ENCODE measurements at places on chromosomes 5 and 9. TPM values are rescaled to one million over a fixed set of nuclear protein-coding genes. Genes with fewer than 3 reads are reported as not detected.

FPGS gene
- total RNA-seq: 64.2 TPM

TSSK1B gene
- not detected for total RNA-seq

GPR107 gene
- 167 TPM for total RNA-seq

C9orf50 gene
- not detected for total RNA-seq

PCDHGA9 gene
- 3.6 TPM for total RNA-seq

FAM169A gene
- 4.0 TPM for total RNA-seq

BNIP1 gene
- 13.9 TPM for total RNA-seq

TXNDC8 gene
- not detected for total RNA-seq

GRM6 gene
- not detected for total RNA-seq

SOX30 gene
- 0.09 TPM for total RNA-seq

DNA sequence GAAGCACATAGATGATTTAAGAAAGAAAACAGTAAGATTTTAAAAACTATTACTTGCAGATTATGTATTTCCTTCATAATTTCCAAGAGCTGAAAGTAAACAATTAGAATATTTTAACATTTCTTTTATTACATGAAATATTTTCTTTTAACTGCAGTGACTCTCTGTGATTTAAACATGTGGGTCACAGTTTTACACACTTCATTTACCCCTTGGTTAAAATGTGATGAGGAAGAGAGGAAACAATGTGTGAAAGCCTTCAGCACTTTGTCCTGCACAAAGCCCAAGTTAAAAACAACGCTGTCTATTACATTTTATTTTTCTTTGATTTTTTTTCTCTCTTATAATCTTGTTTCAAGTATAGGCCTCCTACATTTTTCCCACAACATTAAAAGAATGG, 801.3 kb downstream of the CDH12 start:
- no peak for DNase-seq

- DNase-seq: no peak
These were observed 55.9 kb upstream of the TEX48 start for GRCh38 chr9:114737847-114738246.

GRCh38 chr5:150448952-150449516, 505 bp downstream of the RPS14 start:
- DNase-seq: peak; percentile 50

DNA sequence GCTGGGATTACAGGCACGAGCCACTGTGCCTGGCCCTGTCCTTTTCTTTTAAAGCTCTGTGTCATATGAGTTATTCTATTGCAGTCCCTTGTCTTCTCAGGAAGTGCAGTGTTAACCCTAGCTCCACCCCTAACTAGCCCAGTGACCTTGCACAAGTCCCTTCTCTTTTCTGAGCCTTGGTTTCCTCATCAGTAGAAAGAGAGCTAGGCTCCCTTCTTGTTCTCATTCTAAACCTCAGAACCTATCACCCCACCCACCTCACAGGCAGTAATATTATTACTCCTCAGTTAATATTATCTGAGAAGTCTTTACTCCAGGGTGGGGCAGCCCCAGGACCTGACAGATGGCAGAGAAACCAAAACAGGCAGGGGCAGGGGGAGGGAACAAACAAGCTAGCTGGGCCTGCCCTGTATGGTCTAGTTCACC, 7.2 kb downstream of the CYFIP2 start:
- no peak for DNase-seq

- no peak for DNase-seq
These were observed 2.9 kb upstream of the RBM22 start for GRCh38 chr5:150703762-150704161.

DNA sequence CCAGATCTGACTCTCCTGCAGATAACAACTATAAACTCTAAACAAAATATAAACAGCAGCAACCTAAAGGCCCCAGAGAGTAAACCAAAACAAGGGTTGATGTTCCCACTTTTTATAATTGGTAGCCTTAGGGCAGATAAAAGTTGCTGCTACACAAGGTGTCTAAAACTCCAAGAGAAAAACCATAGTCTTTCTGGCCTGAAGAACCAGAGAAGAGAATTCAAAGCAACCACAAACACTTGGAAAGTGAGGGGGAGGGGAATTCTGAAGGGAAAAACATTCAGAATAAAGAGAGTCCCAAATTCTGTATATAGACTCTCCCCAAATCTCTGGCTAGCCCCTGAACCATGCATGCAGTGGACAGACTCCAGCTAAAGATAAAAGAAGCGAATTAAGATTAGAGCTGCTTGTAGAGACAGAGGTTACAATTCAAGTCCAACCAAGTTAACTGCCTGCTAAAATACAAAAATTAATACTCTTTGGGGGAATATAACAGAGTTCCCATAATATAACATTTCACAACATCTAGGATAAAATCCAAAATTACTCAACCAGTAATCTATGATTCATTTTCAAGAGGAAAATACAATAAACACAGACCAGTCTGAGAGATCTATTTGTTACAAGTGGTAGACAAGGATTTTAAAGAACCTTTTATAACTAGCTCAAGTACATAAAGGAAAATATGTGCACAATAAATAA, 37.5 kb upstream of the RGMB start:
- DNase-seq: no peak

DNA sequence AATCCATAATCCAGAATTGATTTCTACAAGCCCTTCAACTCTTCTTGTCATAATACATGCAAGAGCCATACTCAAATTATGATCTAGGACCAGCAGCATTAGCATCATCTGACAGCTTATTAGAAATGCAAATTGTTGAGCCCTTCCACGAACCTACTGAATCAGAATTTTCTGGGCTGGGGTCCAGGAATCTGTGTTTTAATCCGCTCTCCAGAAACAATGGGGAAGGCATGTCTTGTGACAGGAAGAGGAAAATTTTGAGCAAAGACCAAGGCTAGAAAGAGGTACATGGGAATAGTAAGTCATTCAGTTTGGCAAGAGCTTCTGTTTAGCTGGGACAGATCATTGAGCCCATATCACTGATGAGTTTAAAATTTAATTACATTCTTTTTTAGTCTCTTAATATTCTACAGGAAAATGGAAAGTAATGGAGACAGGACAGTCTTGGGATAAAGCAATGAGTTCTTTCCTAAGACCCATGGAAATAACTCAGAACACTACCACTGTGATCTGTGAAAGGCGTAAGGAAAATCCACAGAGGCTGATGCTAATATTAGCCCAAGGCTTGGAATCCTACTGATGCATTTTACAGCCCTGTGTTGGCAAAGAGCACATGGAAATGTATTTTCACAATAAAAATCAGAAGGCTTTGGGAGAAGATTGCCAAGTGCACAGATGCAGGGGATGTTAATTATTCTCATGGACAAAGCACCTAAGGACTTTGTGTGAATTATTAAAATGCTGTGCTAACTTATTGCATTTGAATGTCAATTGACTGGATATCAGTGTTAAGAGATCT, 73.7 kb upstream of the STK32A start:
- DNase-seq: no peak

DNA sequence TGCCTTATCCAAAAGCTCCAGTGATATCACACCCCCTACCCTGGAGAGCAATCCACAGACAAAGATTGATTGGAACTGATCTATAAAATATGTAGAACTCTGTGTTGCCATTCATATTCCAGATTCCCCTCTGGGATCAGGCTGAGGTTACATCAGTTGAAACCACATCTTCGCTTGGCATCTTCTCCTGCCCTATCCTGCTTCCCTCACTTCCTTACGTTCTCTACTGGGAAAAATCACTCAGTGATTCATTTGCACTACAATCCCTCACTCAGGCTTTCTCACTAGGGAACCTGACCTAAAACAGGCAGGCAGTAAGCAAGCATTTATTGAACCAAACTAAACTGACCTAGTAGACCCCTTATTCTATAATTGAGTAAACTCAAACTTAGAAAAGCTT, 111.7 kb downstream of the ESM1 start:
- DNase-seq: peak; percentile 59

GRCh38 chr5:84453405-84453804, 68.7 kb upstream of the EDIL3 start:
- no peak for DNase-seq

DNA sequence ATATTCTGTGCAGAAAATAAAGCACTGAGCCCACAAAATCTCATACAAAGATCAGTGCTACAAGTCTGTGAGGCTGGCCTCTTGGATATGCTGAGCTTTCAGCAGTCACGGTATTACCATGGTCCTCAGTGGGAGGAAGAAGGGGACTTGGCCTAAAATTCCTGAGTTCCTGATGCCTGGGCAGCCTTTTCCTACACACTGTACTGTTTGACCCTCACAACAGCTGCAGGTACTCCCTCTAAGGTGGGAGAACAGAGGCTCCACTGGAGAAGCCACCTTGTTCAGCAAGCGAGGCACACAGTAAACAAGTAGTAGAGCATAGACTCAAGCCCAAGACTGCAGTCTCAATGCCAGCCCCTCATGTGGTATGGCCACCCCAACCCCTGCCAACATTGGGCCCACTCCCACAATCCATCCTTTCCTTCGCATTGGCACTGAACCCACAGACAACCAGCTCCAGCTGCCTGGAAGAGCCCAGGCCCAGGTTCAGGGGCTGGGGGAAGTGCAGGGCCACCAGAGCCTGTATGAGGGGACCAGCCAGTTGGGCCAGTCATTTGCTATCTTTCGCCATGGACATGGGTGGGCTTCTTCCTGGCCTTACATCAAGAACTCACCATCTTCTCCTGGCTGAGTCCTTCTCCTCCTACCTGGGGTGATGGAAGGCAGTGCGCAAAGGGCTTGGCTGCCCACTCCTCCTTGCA, 14.3 kb downstream of the ACSL6 start:
- no peak for DNase-seq

DNA sequence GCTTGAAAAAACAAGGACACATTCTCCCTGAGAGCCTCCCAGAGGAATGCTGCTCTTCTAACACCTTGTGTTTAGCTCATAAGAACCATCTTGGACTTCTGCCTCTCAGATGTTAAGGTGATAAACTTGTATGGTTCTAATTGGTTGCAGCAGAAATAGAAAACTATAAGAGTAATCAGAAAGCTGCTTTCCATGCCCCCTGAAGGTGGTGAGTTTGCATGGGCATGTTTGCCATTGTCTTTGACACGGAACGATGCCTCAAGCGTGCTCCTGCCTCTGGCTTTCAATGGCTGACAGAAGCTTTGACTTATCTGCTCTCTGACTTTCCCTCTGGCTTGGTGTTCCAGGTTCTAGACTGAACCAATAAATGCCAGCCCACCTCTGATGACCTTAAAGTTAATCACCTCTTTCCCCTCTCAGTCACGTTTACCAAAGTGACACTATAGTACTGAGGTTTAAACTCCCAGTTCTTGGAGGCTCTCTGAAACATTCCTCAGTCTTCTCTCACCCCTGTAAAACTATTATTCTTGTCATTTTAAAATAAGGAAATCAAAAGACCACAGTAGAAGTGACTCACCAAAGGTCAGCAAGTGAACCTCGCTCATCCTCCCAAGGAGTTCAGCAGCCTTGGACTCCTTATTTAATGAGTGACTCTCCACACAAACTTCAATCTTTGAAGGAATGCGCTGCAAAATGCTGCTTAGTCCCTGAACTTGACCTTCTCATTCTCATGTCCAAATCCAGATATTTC, 103.6 kb downstream of the PIK3R1 start:
- peak; percentile 44 for DNase-seq

DNA sequence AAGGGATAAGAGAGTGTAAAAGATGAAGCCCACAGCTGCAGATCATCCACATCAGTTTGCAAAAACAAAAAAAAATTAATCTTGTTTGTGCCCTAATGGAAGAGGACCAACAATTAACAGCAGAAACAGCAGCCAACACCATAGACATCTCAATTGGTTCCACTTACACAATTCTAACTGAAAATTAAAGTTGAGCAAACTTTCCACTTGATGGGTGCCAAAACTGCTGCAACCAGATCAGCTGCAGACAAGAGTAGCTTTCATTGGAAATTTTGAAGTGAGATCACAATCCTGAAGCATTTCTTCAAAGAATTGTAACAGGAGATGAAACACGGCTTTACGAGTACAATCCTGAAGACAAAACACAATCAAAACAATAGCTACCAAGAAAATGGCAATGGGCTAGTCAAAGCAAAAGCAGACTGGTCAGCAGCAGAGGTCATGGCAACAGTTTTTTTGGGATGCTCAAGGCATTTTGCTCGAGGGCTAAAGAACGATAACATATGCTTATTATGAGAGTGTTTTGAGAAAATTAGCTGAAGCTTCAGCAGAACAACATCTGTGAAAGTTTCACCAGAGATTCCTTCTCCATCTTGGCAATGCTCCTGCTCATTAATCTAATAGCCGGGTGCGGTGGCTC, 4.1 kb upstream of the RBM27 start:
- no peak for DNase-seq

GRCh38 chr9:7984203-7984602, 184.6 kb upstream of the DMAC1 start:
- DNase-seq: no peak

- DNase-seq: no peak
These were observed 133.2 kb downstream of the ENTREP1 start for GRCh38 chr9:69458176-69458575.

- DNase-seq: no peak
These were observed 211.7 kb downstream of the DENND1A start for GRCh38 chr9:123718188-123718587.

GRCh38 chr5:149749481-149750365, 19.6 kb downstream of the PPARGC1B start:
- no peak for DNase-seq

DNA sequence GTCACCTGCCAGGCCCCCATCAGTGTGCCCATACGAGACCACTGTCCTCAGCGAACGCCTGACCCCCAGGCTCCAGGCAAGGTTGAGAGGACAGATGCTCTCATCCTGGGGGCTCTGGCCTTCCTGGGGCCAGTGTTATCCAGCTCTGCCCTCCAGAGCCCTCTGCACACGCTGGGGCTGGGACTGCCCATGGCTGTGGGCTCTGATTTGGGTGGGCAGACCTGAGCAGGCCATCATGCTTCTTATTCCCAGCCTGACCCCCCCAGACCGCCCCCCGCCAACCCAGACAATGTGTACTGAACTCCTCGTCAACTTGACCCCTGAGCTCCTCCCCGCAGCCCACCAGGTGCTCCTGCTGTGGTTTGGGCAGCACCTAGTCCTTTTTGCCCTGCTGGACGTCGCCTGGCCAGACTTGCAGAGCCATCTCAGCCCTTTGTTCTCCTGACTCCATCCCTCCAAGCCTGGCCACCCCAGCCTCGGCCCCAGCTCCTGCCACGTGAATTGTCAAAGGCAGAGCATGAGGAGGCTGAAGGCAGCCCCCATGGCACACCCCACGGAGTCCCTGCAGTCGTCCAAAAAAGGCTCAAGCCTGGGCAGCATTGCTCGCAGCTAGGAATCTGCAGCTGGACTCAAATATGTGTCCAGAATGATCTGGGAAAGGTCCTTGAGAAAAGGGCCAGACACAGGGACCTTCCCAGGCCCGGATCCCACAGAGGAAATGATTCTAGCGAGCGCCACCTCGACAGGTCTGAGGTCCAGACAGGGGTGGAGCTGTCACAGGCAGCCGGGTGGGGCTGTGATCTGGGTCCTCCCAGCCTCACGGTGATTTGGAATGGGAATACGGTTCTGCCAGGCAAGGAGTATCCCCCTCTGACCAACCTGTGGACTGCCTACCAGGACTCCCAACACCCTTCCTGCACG, 87.0 kb downstream of the ADAMTS2 start:
- no peak for DNase-seq

Data from dermis blood vessel endothelial cell (primary cell).